ENCODE measurements at places on chromosomes 16 and 17.

- DNase-seq: no peak
These were observed 860 bp downstream of the TIGD7 start for GRCh38 chr16:3304370-3304769.

DNA sequence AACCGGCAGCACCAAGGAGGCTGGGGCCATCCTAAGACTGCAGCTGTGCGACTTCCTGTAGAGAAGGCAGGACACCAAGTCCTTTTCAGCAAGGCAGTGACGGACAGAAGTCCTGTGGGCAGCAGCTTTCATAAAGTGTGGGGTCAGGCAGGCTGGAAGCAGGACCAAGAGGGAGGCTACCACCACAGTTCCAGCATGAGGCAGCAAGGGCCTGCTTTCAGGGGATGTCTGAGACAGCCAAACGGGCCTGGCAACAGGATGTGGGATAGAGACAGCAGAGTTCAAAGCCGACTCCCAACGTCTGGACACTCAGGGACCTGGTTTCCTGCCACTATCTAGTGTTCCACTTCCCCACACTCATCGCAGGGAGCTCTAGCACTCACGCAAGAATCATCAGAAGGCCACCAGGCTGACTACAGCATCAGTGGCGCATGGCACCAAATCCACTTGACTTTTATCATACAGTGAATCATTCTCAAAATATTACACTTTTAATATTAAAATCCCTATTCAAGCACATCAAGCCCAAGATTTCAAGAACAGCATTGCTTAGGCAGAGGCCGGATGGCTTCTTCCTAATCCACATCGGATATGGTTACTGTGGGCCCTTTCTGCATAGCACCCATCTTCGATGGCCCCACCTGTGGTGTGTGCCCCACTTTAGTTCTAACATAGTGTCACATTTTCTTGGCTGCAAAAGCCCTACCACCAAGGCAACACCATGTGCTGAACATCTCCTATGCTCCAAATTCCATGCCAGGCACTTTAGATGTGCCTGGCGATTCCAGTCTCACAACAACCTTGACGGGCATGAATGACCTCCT lies 5.2 kb downstream of the USP7 start:
- DNase-seq: no peak

GRCh38 chr16:53600126-53600525 lies 97.1 kb upstream of the AKTIP start:
- DNase-seq: no peak

GRCh38 chr16:48605518-48606110 lies 4.4 kb downstream of the N4BP1 start:
- peak; percentile 24 for DNase-seq

DNA sequence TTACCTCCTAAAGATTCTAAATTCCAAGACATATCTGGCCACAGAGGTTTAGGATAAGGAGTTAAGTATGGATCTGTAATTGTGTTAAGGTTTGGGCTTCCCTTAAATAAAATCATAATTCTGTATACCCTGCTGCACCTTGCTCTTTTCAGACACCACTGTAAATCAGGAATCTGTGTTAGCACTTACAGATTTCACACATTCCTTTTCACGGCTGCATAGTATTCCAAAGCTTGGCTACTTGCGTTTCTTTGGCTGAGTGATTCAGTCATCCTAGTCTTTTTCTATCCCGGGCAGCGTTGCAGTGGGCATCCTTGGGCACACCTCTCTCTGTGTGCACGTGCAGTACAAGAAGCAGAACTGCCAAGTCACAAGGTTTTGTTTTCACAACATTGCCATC lies 105.8 kb downstream of the SOCS1 start:
- no peak for DNase-seq
